ENCODE measurements at places on chromosomes 5 and 9.

DNA sequence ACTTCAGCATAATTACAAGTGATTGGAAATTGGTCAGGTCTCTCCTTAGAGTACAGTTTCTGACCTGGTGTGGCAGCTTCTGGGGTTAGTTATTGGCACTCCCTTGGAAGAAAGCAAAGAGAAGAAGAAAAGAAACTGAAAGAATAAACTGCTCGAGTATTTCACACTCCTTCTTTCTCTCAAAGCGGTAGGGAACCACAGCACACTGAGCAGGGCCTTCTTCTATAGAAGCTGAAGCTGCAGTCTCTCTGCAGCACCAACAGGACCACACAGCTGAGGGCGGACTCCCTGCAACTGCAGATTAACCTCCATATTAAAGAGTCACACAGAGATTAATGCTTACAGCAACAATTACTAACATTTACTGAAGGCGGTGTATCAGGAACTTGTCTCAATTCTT is 152.0 kb downstream of the TRPM6 start:
- peaks cover 17% of the 10 kb centered on the region for H3K27me3 ChIP-seq
- DNase-seq, result peak; percentile 42
- H3K36me3 ChIP-seq, result no peaks in the 10 kb centered on the region
- peaks cover 4% of the 10 kb centered on the region for H3K4me1 ChIP-seq

DNA sequence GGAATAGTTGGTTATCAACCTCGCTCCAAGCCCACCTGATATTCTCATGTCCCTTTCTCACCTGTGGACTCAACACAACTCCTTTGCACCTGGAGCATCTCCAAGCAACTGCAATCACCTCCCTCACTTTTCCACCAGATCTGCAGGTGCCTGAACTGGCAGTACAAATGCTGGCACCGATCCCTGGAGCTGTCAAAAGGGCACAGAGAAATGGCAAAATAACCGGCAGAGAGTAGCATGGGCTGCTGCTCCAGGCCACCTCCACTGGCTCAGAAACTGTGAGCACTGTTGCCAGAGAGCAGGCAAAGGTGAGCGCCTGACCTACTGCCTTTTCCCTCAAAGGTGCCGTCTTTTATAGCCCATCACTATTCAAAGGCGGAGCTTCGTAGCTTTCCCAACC is 14.7 kb downstream of the EQTN start:
- no peak overlapping the region for H3K27ac ChIP-seq
- no peaks in the 10 kb centered on the region for H3K36me3 ChIP-seq
- peaks cover 18% of the 10 kb centered on the region for H3K27me3 ChIP-seq
- no peak overlapping the region for H3K4me3 ChIP-seq
- no peak for DNase-seq

DNA sequence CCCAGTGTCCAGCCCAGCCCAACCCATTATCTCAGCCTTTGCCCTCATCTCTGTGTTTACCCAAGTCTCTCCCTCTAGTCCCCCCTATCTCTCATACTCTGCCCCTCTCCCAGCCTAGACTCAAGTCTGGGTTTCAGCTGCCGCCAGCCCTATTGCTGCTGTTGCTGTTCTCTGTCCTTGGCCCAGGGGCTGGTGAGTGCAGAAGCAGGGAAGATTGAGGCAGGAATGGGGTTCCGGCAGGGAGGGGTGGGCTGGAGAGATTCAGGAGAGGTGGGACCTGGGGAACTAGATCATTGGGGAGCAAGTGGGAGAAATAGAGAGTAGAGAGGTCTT is 702 bp downstream of the TMEM8B start:
- peak overlapping the region; percentile 65 for H3K4me3 ChIP-seq
- no peak for DNase-seq
- peaks cover 4% of the 10 kb centered on the region for H3K27me3 ChIP-seq
- H3K27ac ChIP-seq, result peak overlapping the region; percentile 69
- peaks cover 24% of the 10 kb centered on the region for H3K4me1 ChIP-seq

- no peaks in the 10 kb centered on the region for H3K27me3 ChIP-seq
- peak overlapping the region; percentile 34 for H3K27ac ChIP-seq
- H3K36me3 ChIP-seq, result peaks cover 66% of the 10 kb centered on the region
- DNase-seq, result no peak
- H3K4me1 ChIP-seq, result peaks cover 31% of the 10 kb centered on the region
Observed at GRCh38 chr5:141517880-141518617, 29.2 kb downstream of the PCDHGC5 start.

DNA sequence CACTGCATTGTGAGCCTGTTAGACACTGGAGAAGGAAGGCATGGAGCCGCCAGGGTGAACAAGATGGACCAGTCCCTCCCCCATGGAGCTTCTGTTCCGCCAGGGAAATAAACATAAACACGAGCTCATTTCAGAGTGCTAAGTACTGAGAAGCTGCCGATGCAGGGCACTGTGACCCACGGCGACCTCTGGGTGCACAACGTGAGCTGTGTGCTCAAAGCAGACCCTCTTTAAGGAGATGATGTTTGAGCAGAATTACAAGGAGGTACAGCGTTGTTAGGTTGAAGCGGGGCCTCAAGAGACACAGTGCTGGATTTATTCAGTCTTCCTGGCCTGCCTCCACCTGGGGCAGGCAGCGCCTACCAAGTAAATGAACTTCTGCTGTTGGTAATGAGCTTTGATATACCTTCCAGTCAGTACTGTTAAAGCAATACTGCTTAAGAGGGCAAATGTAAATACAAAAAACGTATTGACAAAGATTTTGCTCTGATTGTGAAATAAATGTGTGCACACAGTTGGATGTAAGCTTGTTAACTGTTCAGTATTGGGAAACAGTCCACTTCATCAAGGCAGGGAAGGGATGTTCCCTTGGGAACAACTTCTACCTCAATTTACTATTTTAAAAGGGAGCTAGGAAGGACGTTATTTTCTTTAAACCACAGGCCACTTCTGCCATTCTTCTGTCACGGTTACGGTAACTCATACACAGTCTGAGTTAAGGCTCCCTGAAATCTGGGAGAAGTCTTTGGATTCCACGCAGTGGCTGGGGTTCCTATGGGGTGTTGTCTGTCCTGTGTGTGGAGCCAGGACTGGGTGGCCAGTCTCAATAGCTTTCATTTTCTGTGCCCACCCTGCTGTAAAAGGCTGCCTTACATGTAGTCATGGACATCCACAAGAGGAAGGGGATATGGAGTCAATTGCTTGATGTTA is 48.9 kb upstream of the DMRT1 start:
- no peak overlapping the region for H3K4me3 ChIP-seq
- no peak overlapping the region for H3K27ac ChIP-seq
- no peaks in the 10 kb centered on the region for H3K4me1 ChIP-seq
- H3K27me3 ChIP-seq, result peaks cover 13% of the 10 kb centered on the region
- no peak for DNase-seq

GRCh38 chr5:42579320-42579719 is 156.1 kb downstream of the GHR start:
- DNase-seq, result no peak
- H3K4me1 ChIP-seq, result no peaks in the 10 kb centered on the region
- no peaks in the 10 kb centered on the region for H3K36me3 ChIP-seq
- H3K4me3 ChIP-seq, result no peak overlapping the region

GRCh38 chr5:170501931-170502330 is 1.9 kb upstream of the KCNIP1 start:
- no peaks in the 10 kb centered on the region for H3K4me1 ChIP-seq
- no peak for DNase-seq
- H3K27ac ChIP-seq, result no peak overlapping the region
- H3K4me3 ChIP-seq, result no peak overlapping the region
- H3K27me3 ChIP-seq, result peaks cover 54% of the 10 kb centered on the region

- no peaks in the 10 kb centered on the region for H3K4me1 ChIP-seq
- peaks cover 24% of the 10 kb centered on the region for H3K27me3 ChIP-seq
- H3K27ac ChIP-seq, result no peak overlapping the region
- no peak overlapping the region for H3K4me3 ChIP-seq
Observed at GRCh38 chr5:66645039-66645438, 48.8 kb downstream of the MAST4 start.

DNA sequence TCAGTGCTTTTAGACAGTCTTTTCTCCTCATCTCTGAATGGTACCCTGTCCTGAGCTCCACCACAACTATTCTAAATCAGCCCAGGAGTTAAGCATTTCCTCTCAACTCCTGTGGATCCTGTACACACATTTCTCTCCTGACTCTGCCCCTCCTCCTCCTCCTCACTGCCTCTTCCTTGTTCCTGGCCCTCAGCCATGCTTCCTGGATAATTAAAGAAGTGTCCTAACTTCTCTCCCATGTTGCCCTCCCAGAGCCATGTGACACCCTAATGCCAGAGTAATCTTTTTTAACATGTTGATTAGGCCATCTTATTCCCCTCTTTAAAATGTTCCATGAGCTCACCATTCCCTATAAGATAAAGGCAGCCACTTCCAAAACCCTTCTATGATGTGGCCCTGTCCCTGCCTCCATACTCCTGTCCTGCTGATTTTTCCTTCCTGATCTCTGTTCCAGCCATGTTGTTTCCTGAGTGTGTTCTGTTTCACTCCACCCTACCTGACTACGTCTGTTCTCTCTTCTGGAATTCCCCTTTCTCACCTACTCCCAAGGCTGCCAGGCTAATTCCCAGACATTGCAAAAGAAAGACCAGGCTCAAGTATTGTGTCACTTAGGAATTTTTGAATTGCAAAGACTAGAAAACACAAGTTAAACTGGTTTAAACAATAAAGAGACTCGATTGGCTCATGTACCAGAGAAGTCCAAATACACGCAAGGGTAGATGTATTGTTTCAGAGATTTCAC is 295.2 kb downstream of the MAST4 start:
- peaks cover under 1% of the 10 kb centered on the region for H3K36me3 ChIP-seq
- peaks cover 18% of the 10 kb centered on the region for H3K4me1 ChIP-seq
- no peak overlapping the region for H3K27ac ChIP-seq
- peaks cover 48% of the 10 kb centered on the region for H3K27me3 ChIP-seq
- H3K4me3 ChIP-seq, result no peak overlapping the region
- DNase-seq, result no peak

- no peaks in the 10 kb centered on the region for H3K36me3 ChIP-seq
- no peak overlapping the region for H3K4me3 ChIP-seq
- no peak for DNase-seq
- H3K27me3 ChIP-seq, result peaks cover 65% of the 10 kb centered on the region
- no peak overlapping the region for H3K27ac ChIP-seq
- peaks cover 14% of the 10 kb centered on the region for H3K4me1 ChIP-seq
Observed at GRCh38 chr5:176625966-176626875, 4.1 kb downstream of the SNCB start.

GRCh38 chr9:126488881-126489404 is 124.8 kb upstream of the LMX1B start:
- H3K27ac ChIP-seq, result no peak overlapping the region
- H3K4me1 ChIP-seq, result peaks cover 19% of the 10 kb centered on the region
- no peak for DNase-seq
- H3K27me3 ChIP-seq, result no peaks in the 10 kb centered on the region
- peaks cover 5% of the 10 kb centered on the region for H3K36me3 ChIP-seq
- no peak overlapping the region for H3K4me3 ChIP-seq

- peaks cover 12% of the 10 kb centered on the region for H3K27me3 ChIP-seq
- H3K36me3 ChIP-seq, result no peaks in the 10 kb centered on the region
- no peak for DNase-seq
- no peaks in the 10 kb centered on the region for H3K4me1 ChIP-seq
- H3K4me3 ChIP-seq, result no peak overlapping the region
- H3K27ac ChIP-seq, result no peak overlapping the region
Observed at GRCh38 chr5:14155075-14155474, 11.9 kb downstream of the TRIO start.

DNA sequence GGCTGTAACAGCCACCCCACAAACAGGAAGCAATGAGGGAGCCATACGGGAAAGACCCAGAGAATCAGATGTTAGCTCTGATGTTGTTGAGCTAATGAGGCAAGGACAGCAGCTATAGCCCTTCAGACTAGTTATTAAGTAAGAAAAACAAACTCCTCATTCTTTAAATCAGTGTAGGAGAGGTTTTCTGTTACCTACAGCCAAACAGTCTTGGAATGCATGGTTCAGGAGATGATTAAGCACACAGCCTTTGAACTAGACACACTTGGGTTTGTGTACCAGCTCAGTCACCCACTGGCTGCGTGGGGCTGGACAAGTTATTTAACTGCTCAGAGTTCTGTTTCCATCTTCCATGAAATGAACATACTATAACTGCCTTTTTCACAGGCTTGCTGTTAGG is 68.1 kb downstream of the SPOCK1 start:
- no peak overlapping the region for H3K27ac ChIP-seq
- no peaks in the 10 kb centered on the region for H3K4me1 ChIP-seq
- H3K27me3 ChIP-seq, result no peaks in the 10 kb centered on the region
- no peak for DNase-seq
- H3K4me3 ChIP-seq, result no peak overlapping the region
- no peaks in the 10 kb centered on the region for H3K36me3 ChIP-seq

- H3K27me3 ChIP-seq, result no peaks in the 10 kb centered on the region
- no peak overlapping the region for H3K27ac ChIP-seq
- H3K4me3 ChIP-seq, result no peak overlapping the region
- H3K4me1 ChIP-seq, result no peaks in the 10 kb centered on the region
Observed at GRCh38 chr5:118506217-118506852, 482.0 kb downstream of the DTWD2 start.

DNA sequence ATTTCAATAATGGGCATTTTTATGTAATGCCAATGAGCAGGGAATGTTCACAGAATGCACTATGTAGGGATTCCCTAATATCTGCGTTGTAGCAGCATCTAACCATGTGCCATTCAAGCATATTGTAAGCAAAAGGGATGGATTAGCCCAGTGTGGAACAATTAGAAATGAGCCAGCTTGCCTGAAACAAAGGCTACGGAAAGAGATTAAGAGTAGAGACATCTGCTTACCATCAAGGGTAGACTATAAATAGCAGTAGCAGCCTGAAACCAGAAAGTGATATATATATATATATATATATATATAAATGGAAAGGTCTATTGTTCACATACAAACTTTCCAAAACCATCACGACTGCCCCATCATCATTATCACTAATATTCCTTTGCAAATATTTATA is 31.9 kb upstream of the CEP120 start:
- no peak overlapping the region for H3K4me3 ChIP-seq
- no peaks in the 10 kb centered on the region for H3K36me3 ChIP-seq
- H3K4me1 ChIP-seq, result peaks cover 3% of the 10 kb centered on the region

- DNase-seq, result peak; percentile 56
- H3K4me1 ChIP-seq, result peaks cover 41% of the 10 kb centered on the region
- H3K27ac ChIP-seq, result peak overlapping the region; percentile 84
- H3K27me3 ChIP-seq, result no peaks in the 10 kb centered on the region
- H3K36me3 ChIP-seq, result peaks cover 45% of the 10 kb centered on the region
- H3K4me3 ChIP-seq, result no peak overlapping the region
Observed at GRCh38 chr5:88251048-88251711, 17.5 kb downstream of the TMEM161B start.

DNA sequence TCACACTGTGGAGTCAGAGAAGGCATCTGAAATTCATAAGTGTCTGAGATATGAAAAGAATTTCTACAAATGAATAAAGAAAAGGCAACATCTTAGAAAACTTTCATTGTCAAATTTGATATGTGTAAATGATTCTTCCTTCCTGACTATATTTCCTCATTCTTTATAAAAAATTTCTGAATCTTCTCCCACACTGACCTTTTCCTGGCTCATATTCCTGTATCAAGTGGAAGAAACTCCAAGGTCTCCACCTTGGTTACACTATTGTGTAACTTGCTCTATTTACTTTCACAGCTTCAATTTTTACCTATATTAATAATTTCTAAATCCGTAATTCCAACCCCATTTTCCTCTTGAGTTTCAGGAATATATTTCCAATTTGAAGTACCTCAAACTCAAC is 93.5 kb upstream of the FBXL7 start:
- no peaks in the 10 kb centered on the region for H3K27me3 ChIP-seq
- no peak overlapping the region for H3K27ac ChIP-seq
- H3K36me3 ChIP-seq, result no peaks in the 10 kb centered on the region
- no peak overlapping the region for H3K4me3 ChIP-seq
- DNase-seq, result no peak

Data from activated CD8-positive, alpha-beta memory T cell treated with anti-CD3 and anti-CD28 coated beads, Interleukin-2, amount 10 ng/mL, durations not matched to agents 7 days and 5 days (primary cell).